ENCODE measurements at places on chromosomes 1 and 21. TPM values are rescaled to one million over a fixed set of nuclear protein-coding genes. Genes with fewer than 3 reads are reported as not detected.

- no peak for DNase-seq
Measured at GRCh38 chr1:170853302-170853701, 82.0 kb upstream of the MROH9 start.

GRCh38 chr1:31785020-31785946, 21.1 kb upstream of the ADGRB2 start:
- no peak for DNase-seq

DNA sequence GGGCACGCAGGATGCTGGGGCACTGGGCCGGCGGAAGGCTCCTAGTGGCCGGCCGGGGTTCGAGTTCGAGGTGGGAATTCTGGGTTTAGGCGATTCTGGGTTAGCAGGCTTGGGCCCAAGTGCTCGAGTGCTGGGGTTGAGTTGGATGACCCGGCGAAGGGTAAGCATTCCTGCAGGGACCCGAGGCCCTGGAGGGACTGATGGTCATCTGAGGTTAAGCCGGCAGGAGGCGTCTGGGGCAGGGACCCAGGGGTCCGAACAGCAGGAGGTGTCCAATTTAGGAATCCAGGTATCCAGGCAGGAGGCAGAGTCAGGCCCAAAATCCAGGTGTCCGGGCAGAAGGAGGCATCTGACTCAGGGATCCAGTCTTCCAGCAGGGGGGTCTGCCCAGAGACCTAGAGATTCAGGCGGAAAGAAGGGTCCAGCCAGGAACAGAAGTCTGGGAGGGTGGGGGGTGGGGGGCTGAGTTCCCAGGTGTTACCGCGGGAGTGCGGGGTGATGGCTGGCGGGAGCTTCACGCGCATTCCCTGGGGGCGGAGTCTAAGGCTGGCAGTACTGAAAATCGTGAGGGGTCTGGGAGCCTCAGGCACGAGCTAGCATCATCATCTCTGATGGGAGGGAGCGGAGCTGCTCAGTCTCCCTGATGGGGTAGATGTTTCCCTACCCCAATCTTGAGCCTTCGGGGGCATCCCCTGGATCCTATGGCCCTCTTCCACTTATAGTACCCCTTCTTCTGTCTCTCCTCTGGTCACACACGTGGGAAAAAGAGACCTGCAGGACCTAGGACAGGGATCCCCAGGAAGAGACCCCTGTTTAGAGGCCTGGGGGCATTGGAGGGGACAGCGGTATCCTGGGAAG, 585 bp downstream of the GPR3 start:
- DNase-seq: no peak

DNA sequence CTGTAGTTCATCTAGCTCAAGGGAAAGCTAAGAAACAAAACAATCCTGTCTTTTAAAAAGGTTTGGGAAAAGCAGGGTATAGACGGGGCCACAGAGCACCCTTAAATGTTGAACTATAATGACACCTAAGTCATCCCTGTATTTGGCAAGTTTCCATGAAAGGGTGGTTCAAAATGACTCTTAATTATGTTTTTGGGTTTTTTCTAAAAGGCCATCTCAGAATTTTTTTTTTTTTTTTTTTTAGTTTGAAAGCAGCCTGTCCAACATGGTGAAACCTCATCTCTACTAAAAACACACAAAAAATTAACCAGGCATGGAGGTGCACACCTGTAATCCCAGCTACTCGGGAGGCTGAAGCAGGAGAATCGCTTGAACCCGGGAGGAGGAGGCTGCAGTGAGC, 22.2 kb downstream of the TOMM20 start:
- no peak for DNase-seq

DNA sequence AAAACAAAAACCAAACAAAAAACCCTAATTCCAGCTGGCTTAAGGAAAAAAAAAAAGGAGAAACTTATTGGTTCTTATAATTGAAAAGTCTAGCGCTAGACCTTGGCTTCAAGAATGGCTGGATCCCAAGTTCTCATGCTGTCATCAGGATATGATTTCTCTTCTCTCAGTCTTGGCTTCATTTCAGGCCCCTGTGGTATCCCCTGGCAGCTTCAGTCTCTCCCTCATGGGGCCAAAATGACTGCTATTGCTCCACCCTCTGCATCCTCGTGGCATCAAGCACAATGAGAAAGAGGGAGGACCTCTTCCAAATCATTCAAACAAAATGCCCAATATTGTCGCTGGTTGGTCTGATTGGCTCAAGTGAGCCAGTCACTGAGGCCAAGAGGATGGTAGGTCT, 80.7 kb downstream of the GIPC2 start:
- DNase-seq: no peak

- no peak for DNase-seq
Measured at GRCh38 chr1:70760154-70760553, 287.5 kb downstream of the PTGER3 start.

DNA sequence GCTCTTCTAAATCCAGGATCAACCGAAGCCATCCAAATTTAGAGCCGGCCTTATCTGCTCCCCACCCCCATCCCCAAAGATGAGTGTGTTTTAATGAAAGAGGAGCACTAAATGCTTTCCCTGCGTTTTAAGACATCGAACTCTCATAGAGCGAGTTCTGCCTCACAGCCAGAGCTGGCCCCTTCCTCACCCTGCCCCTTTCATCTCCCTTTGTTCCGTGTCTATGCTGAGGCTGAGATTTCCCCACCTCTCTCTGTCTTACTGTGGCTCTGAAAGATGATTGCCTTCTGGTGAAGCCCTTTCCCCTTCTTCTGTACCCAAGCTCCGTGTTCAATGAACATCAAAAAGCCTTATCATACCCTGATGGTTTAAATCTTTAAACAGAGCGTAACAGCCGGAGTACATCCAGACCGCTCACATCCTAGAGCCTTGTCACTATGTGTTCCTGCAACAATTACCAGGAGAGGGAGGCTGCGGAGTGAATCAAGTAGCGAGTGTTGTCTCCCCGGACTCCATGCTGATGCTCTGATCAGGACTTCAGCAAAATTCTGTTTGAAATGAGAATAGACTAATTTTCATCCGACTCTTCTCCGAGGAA, 110.1 kb downstream of the ZNF326 start:
- no peak for DNase-seq

GRCh38 chr1:177010211-177010825, 154.2 kb downstream of the ASTN1 start:
- DNase-seq: no peak

DNA sequence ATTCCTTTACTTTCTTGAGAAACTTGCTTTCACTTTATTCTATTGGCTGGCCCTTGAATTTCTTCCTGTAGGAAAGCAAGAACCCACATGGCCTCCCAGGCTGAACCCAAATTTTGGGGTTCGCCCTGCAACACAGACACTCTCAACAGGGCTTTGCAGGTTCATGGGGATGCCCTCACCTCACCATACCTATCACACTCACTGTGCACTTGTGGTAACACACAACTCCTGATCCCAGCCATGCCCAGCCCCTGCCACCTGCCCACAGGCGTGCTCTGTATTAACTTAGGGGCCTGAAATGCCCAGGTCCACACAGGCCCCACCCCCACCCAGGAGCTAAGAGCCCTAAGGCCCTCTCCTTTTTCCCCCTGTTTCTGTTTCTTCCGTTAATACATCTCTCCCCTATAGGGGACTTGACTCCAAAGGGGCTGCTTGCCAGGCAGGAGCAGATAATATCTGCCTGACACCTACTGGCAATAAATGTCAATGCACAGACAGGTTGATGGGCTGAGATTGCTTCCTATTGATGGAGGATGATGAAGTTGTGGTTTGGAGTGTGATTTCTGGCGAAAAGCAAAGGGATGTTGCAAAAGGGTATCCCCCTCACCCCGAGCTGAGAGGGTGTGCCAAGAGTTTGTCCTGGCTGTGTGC, 171.5 kb downstream of the AJAP1 start:
- no peak for DNase-seq

DNA sequence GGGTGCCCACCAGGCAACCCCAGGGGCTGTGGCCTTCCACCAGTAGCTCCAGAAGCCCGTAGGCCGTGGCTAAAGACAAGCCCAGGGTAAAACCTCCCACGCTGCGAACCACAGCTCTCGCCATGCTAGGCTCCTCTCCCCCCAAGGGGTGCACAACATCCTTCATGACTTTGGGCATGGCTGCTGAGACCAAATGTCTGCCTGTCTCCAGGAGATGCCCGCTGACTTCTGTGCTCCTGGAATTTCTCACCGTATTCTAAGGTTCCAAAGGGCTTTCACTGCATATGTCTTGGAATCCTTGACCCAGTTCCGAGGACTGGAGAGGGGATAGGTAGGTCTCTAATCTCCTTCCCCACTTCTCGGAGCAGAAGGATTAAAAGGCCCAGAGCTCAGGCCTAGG, at the start of the genes DCST1 and DCST2:
TSS of gene DCST1 (plus strand) at position 301 of the 400 bp plus-strand sequence. CDS start 213 bp downstream, outside the sequence.
TSS of gene DCST2 (minus strand) at position 258 of the 400 bp plus-strand sequence. CDS start at position 178, 80 bp downstream.
- DNase-seq: no peak

- no peak for DNase-seq
Measured at GRCh38 chr1:54239631-54240031, 39.7 kb downstream of the MRPL37 start.

DNA sequence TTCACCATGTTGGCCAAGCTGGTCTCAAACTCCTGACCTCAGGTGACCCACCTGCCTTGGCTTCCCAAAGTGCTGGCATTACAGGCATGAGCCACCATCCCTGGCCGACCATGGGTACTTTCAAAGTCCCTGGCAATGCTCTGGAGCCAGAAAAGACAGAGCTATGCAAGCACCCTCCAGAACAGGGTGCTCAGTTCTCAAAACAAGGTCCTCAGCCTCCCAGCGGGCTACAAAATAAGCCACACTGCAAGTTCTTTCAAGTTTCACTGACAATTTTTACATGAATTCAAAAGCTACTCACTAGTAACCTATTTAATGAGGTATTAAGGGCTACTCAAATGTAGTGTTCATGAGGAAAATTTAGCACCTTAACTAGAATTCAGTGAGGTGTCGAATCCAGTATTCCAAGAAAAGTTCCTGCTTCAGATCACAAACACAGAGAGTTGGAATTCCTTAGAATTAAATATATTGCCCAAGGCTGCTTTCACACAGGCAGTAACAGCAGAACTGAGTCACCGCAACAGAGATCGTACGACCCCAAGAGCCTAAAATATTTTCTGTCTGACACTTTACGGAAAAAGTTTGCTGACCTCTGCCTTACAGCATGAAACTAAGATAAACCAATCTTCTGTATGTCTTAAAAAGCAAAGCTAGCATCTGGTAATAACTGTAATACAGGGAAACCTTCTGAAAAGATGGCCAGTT, 60.7 kb downstream of the HSF2BP start:
- no peak for DNase-seq

DNA sequence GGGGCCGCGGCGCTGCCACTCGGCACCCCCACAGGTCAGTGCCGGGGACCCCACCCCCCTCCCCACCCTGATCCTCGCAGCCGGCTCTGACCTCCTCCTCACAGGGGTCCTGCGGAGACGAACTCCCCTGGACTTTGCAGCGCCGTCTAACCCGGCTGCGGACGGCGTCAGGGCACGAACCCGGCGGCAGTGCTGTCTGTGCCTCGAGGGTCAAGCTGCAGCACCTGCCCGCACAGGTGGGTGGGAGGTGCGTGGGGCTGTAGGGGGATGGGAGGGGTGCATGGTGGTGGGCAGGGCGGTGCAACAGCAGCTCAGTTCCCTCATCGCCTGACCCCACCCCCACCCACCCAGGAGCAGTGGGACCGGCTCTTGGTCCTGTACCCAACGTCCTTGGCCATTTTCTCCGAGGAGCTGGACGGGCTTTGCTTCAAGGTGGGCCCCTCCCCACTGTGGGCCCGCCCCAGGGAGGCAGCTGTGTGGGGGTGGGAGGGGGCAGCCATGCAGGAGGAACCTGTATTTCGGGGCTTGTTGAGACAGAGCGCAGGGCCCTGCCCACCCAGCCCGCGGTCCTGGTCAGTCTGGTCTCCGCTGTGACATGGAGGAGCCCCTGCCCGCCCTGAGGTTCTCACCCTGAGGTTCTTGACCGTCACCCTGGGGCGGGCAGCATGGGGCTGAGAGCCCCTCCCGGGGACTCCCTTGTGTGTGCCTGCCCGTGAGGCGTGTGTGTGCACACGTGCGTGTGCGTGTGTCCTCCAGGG, 4.9 kb downstream of the PLEKHN1 start:
- DNase-seq: no peak

GRCh38 chr1:210252621-210253051, 20.0 kb downstream of the SERTAD4 start:
- DNase-seq: no peak

DNA sequence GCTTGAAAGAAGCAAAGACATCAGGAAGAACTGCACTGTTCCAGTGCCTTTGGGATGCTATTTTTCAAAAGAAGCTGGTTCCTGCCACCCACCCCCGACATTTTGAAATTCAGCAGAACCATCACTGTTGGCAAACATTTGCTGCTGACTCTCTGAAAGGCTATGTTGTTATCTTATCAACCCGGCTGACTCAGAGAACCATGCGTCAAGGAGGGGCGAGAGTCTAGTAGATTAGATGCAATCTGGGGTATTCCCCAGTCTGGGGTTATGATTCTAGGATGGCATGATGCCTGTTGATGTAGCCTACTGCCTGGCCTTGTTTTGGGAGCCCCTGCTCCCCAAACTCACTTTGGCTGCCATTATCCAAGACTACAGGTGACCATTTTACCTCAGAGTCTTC, 267.8 kb upstream of the RUNX1 start:
- no peak for DNase-seq

DNA sequence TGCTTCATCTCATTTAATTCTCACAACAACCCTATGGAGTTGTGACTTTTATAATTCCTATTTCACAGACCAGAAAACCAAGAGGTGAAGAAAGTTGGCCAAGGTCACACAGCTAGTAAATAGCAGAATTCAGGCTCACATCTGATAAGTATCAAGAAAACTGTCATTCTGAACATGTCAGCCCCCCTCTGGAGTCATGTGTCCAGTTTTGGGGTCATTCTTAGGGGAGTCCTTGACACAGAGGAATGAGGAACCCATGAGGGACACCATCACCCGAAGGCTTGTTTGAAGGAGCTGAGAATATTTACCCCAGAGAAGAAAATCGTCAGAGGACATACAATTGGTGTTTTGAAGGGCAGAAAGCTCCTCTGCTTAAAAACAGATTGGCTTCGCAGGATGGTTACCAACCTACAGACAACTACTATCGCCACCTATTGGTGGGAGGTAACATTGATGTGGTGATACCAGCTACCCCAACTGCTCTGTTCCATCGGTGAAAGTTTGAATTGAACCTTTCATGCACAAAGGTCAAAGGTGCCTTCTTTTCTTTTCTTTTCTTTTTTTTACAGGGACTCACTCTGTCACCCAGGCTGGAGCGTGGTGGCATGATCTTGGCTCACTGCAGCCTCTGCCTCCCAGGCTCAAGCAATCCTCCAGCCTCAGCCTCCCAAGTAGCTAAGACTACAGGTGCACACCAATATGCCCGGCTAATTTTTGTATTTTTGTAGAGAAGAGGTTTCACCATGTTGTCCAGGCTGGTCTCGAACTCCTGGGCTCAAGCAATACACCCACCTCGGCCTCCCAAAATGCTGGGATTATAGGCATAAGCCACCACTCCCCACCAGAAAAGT, 31.3 kb downstream of the NCMAP start:
- no peak for DNase-seq

GRCh38 chr1:163535807-163536206, 214.1 kb downstream of the NUF2 start:
- no peak for DNase-seq

GRCh38 chr1:51295926-51296325, 34.4 kb downstream of the TTC39A start:
- DNase-seq: no peak

- DNase-seq: no peak
Measured at GRCh38 chr1:45621895-45622523, 1.8 kb downstream of the CCDC17 start.

- DNase-seq: no peak
Measured at GRCh38 chr1:157096881-157097280, 2.7 kb downstream of the ETV3L start.

The OPTC gene
- total RNA-seq: not detected

The ADAMTS1 gene
- total RNA-seq: 72.7 TPM

The AKNAD1 gene
- total RNA-seq: not detected

The OR2T11 gene
- total RNA-seq: not detected

The RPTN gene
- not detected for total RNA-seq

The SELL gene
- 1.4 TPM for total RNA-seq

The TDRD5 gene
- total RNA-seq: not detected

The PRAMEF25 gene
- not detected for total RNA-seq
